ENCODE measurements at places on chromosomes 1 and 21. TPM values are rescaled to one million over a fixed set of nuclear protein-coding genes. Genes with fewer than 3 reads are reported as not detected.

DNA sequence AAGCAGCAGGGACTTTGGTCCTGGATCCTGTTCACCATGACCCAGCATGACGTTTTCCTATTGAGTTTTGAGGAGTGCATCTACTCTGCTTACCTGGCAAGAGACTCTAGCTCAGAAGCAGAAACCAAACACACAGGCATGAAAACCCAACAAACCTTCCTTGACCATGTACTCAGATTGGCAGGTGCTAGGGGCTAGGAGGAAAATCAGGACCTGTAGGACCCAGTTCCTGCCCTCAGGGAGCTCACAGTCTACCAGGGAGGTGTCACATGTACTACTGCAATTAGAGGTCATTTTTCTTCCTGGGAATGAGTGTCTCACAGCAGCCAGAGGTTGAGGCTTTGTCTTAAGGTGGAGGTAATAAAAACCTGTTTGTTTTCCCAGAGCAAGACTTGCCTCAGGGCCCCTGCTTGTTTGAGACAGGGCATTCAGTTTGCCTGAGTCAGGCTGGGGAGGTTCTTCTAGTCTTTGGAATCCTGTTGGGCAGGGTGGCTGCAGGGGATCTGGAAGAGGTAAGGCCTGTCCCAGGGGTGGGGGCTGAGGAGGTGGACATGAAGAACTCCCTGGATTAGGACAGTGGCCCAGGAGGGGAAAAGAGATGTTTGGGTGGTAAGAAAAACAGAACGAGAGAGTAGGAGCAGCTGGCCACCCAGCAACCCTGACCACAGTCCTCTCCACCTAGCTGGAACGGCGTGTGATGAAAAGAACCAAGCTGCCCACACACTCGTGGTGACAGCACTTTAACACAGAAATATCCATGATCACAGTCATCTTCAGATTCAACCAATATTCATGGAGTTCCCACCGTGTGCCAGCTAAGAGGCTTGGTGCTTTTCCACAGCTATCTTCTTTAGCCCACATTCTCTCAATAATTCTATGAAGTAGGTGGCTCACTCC is 30.8 kb downstream of the IER5 start:
- DNase-seq = peak; percentile 99

SDC3 gene
- total RNA-seq = 25.4 TPM

RGSL1 gene
- total RNA-seq = not detected

- DNase-seq = peak; percentile 80
Measured at GRCh38 chr1:172699111-172699510, 40.2 kb downstream of the FASLG start.
